Amniotic stem cell (primary cell): ENCODE measurements at places on chromosomes 2 and 18.

DNA sequence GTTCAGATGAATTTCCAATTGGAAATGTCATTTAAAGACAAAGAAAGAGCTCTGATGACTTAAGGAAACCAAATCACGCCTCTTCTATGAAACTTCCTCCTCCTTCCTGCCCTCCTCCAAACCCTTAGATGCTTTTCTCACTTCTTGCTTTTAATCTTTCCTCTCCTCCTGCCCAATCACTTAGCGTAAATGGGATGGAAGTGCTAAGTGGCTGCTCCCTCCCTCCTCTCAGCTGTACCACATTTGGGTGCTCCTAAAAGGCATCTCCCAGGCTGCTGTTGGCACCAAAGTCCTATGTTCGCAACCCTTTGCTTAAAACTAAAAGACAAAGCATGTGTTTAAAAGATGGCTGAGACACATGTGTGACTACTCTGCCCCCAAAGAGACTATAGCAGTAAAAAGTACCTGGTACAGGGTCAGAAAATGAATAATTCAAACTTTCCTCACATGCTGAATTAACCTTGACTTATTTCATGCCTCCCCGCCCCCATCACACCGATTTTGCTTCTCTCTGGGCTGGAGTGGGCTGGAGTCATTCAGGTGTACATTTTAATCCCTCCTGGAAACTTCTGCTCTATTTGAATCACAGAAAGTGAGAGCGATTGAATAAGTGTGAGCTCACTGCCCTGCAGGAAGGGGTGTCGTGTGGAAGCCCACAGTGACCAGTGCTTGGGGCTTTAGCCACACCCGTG is 59.2 kb upstream of the KLF7 start:
- no peak for DNase-seq

- DNase-seq, result peak; percentile 14
Observed at GRCh38 chr18:57107140-57107832, 39.6 kb upstream of the BOD1L2 start.

DNA sequence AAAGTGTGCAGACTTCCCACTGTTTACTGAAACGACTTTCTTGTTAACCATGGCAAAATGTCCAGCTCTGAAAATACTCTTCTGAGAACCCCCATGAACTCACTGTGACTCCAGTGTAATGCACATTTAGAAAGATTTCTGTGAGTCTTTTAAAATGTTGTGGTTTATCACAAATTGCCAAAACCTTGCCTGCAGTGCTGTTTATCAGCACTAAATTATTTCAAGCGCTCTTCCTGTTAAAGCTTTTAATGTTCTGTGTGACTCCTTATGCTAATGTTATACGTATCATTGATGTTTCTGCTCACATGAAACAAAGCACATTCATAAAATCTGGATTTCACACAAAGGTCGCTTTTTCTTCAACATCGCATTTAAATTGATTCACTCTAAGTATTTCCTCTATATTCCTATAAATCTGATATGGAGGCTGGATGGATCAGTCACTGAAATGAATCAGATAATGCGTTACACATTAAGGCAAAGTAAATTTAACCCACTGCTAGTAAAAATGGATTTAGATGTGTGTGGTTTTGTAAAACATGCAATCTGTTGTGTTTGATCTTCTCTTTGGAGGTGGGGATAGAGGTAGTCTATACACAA is 521.2 kb downstream of the NYAP2 start:
- no peak for DNase-seq

- no peak for DNase-seq
Observed at GRCh38 chr18:42891705-42892104, 223.8 kb downstream of the RIT2 start.

- no peak for DNase-seq
Observed at GRCh38 chr2:223976635-223977226, 19.5 kb downstream of the MRPL44 start.

- DNase-seq, result no peak
Observed at GRCh38 chr2:240998995-240999791, 775 bp downstream of the SNED1 start.

DNA sequence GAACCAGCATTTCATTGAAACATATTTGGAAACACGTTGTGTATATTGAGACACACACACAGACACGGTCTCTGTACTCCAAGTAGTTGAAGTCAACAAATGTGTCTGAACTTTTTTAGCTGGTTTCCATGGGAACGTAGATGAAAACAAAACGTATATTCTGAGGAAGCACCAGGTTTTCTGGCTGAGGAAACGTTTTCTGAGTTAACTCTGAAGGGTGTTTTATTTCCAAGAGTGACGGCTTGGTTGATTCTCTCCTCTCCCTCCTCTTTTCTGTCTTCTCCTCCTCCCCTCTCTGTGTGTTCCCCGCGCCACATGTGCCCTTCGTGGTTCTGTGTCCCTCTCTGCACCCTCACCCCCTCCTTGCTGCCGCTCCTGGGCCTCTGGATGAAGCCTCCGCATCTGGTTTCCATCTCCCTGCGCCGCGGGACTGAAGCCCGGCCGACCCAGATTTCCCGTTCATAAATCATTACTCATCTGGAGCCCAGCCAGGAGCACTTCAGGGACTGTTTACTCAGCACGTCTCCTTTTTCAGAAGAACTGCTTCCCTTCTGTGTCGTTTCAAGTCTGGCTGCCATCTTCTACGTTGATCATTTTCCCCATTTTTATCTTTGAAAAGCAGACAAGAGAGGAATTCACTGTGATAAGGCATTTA is 122.7 kb downstream of the COL6A3 start:
- DNase-seq, result peak; percentile 99

DNA sequence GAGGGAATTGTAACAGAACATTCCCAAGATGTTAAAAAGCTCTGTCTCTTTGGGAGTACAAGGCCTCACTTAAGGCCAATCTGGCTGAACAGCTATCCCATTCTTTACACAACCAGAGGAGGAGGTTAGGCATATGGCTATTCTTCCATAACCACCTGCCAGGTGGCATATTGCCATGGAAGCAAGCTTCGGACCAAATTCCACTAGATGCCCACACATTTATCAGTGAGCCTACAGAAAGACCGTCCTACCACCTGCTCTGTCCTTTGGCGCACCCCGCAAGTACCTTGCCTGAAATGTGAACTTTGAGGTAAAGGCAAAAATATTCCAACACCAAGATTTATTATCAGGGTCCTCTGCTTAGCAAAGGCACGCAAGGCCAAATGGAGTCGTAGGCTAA is 519.9 kb upstream of the TNP1 start:
- no peak for DNase-seq

DNA sequence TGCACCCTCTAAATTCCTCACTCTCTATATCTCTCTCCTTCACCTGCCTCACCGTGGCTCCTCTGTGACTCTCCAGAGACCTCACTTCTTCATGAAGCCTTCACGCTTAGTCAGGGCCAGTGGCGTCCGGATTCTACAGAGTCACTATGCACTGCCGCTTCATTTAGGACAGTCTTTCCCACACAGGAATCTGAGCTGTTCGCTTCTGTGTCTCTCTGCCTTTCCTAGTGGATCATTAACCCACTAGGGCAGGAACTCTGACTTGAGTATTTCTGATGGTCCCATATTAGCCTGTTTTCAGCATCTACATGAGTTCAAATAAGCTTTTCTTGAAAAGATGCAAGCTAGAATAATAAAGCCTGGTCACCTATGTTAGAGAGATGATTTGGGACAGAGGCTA is 180.2 kb upstream of the DOK6 start:
- no peak for DNase-seq

DNA sequence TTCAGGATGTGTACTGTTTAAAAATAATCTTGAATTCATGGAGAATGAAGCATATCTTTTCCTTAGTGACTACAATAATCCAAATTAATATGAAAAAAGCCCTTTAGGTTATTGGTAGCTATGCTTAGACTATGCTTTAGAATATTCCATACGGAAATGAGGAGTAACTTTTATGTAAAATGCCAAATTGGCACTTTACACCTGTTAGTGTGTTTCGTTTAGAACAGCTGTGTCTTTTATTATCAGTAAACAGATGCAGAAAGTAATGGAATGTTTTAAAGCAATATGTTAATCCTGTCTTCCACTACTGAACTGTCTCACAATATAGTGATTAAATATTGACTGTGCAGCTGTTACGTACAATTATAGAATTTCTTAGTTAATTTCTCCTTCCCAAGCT is 129.6 kb downstream of the PMS1 start:
- no peak for DNase-seq

- DNase-seq, result no peak
Observed at GRCh38 chr18:10900435-10900834, 248.9 kb downstream of the PIEZO2 start.

GRCh38 chr2:9021563-9022211 is 18.2 kb upstream of the MBOAT2 start:
- DNase-seq, result no peak

DNA sequence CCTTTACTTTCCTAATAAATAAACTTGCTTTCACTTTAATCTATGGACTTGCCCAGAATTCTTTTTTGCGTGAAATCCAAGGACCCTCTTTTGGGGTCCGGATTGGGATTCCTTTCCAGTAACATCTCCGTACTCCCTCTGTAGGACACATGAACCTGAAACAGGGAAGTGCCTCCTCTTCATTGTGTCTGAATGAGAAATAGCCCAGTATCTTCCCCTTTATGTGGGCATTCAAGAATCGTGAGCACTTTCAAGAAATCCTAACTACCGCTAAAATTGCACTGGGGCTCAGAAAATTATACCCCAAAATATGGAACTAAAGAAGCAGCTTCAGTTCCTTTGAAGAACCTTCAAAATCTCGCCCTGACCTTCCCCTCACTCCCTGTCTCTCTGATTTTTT is 7.8 kb upstream of the POMC start:
- no peak for DNase-seq

DNA sequence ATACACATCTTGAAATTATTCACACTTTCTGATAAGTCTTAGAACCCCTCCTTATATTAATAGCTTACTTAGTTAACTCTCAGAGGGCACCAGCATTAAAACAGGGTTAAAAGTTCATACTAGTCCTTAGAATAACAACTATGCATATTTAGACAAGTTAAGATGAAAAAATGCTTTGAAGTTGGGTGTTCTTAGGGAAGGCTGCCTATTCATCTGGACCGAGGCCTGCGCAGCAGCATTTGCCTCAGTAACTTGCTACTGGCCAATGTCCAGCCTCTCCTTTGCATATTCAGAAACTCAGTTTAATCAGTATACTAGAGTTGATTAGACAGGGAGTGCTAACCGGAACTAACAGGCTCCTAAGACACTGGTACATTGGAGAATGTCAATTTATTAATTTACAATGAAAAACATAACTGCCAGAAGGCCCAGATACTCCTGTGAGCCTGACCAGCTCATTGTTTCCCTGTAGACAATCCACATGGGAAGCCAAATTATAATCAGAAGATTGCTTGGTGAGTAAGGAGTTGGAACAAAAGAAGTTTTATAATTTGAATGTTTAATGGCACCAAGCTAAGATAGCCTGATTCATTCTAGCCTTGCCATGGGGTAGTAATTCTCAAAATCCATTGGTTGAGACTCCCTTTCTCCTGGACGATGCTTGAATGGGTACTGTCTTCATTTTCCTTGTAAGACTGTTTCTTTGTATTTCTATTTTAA is 48.9 kb downstream of the DYNC1I2 start:
- DNase-seq, result no peak

DNA sequence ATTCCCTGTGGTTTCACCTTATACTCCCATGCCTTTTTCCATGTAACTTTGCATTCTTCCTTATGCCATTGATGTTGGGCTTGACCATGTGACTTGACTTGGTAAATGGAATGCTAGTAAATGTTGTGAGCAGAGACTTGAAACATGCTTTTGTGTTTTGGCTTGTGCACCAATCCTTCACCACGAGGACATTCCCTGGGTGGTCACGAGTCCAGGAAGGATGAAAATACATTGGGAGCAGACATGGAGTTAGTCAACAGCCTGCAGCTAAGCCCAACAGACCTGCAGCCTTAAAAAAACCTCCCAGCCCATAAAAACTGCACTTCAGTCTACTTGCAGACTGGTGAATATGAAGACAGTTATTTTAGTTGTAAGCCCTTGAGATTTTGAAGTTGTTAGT is 116.5 kb upstream of the SPATS2L start:
- DNase-seq, result no peak

DNA sequence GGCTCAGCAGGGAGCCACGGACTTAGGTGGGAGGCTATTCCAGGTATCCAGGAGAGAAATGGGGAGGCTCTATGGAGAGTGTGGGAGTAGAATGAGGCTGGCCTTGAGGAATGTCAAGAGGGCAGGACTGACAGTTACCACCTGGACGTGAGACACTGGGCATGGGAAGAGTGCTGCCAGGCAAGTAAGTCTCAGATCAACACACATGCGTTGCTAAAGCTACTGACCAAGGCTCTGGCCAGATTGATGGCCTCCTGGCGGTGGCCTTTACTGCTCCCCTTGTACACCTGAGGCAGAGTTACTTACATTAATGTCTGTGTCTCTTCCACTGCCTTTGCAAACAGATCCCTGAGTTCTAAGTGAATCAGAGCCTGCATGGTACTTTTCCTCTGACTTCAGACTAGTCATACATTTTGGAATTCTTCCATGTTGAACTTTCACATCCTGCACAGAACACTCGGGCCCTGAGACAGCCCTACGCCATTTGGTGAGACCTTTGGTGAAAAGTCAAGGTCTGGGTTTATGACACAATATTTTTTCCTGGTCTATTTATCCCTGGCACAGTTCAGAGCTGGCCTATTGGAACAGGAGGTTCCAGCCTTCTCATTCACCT is 398.8 kb upstream of the TRIB2 start:
- peak; percentile 72 for DNase-seq

DNA sequence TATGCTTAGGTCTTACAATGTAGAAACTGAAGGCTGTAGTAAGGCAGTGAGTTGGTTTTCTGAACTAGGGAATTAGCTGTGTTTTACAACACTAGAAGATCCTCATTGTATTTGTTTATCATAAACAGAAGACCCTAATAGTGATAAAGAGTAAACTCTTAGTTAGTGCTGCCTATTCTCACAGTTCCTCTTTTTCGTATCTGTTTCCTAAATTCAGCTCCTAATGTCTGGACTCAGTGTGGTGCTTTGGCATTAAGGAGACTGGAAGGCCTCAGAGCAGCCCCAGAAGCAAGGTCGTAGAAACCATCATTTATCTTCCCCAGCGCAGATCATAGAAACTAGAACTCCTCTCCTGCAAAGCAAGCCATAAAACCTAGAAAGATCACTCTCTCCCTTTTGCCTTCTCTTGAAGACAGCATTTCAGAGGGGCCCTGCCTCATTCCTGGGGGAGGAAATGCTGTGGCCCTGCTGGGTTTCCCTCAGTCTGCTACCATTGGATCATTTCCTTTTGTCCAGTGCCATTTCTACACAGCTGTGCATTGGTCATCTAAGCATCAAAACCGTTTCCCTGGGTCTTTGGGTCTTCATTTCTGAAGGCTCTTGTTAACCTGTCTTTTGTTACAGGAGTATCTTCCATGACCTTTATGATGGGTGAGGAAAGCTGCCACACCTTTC is 4.7 kb downstream of the ACP1 start:
- no peak for DNase-seq

GRCh38 chr2:100285691-100286090 is 36.6 kb downstream of the LONRF2 start:
- DNase-seq, result no peak

- DNase-seq, result no peak
Observed at GRCh38 chr18:35028536-35028935, 12.7 kb upstream of the MAPRE2 start.

DNA sequence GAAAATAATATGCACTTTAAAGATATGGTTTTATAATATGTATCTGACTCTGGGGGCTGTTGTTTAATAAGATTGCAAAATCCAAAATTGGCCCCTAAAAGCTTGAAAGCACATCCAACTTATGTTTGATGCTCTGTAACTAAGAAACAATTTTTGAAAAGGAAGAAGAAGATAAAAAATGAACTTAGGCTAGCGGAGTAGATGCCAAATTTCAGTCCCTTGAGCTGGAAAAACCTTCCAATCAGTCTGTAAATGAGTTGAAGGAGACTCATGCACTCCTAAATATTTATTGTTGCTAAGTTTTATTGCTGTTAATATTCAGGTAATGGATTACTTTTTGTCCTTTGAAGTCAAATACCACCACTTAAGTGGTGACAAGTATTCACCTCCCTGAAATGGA is 465.0 kb downstream of the ZEB2 start:
- no peak for DNase-seq
